Hindlimb muscle (tissue), 1 donor: ENCODE measurements at places on chromosomes 4 and X.

- DNase-seq = no peak
Measured at GRCh38 chr4:124083711-124084110, 628.8 kb downstream of the ANKRD50 start.

GRCh38 chr4:41887821-41888686 is 47.2 kb upstream of the TMEM33 start:
- peak; percentile 37 for DNase-seq

- DNase-seq = peak; percentile 88
Measured at GRCh38 chr4:121696170-121696580, 605 bp downstream of the ANXA5 start.

DNA sequence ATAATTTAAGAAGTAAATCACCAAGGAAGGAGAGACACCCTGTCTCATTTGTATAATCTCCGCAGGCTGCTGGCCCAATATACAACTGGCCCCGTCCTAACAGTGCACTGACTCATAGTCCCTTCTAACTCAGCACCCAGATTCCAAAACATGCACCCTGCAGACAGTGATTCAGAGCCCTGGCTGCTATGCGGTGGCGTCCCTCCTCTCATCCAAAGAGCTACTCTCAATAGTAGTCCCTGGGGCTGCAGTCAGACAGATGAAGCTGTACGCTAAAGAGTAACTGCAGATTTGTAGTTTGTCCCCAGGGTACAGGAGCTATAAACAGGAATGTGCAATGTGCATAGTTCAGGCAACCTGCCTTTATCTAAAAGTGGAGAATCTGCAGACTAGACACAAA is 23.0 kb downstream of the GABRA3 start:
- DNase-seq = no peak

DNA sequence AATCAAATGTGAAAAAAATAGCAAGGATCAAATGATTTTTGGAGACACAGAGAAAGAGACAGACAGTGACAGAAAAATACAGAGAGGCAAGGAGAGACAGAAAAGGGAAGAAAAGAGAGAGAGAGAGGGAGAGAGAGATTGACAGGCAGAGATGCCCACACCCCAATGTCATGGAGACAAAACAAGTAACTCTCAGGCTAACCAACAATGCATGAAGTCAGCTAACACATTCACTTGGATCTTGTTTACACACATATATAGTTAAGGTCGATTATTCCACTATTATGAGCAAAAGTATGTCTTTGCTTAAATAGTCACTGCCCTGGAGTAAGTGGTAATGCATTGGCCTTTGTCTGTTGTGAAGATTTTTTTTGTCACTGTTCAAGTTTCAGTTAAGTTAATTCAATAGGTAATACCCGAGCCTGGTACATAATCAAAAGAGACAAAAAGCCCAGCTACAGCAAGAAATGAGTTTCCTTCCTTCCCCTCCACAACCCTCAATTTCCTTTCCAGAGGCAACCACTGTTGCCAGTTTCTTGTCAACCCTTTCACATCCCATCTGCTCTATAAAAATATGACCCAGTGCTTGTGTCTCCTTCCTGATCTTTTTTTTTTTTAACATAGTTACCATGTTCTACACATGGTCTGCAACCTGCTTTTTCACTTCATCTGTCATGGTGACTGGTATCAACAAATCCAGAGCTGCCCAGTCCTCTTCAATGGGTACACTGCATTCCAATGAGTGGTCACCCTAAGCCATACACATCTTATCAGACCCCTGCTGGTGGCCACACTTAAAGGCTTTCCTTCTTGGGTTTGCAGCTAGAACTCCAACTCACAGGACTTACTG is 52.1 kb downstream of the PROM1 start:
- no peak for DNase-seq

DNA sequence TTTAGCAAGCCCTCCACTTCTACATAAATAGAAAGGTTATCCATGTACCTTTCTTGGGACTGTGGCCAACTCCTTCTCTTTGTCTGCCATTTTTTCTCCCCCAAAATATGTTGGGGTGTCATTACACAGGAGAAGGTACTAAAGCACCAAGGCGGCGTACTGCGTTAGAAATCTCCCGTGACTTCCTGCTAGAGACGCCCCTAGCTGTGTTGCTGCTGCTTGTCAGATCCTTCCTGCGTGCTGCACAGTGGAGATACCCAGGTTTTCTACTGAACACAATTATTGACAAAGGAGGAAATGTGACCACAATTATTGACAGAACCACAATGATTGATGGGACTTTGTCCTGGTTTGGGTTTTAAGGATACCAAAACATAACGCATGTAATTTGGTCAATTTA is 97.7 kb downstream of the EFHC2 start:
- DNase-seq = no peak

DNA sequence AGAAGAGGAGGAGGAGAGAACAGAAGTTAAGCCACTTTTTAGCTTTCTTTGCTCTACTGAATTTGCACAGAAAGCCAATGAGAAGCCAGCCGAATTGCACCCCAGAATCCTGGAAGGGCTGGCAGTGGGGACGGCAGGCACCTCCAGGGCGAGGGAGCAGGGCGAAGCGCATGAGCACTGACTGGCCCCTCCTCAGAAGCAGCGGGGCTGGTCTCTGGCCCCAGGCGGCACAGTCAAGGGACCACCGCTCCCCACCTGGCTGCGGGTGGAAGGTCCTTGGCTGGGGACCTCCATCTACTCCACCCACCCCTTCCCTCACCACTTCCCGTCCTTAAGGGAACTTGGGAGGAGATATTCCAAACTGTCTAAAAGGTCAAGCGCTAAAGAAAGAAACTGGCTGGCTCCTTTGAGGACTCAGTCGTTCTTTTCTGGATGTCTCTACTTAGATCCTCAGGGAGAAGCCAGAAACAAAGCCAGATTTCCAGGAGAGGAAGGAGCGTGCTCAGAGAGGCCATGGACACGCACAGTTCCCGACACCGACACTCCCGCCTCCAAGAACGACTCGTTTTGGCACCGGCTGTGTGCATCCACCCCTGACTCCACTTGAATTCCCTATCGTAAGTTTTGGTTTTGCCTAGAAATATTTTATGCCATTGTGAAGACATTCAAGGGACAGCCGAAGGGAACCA is 59.5 kb upstream of the CRMP1 start:
- DNase-seq = no peak

- no peak for DNase-seq
Measured at GRCh38 chrX:153974003-153974725, 1.6 kb downstream of the TMEM187 start.

DNA sequence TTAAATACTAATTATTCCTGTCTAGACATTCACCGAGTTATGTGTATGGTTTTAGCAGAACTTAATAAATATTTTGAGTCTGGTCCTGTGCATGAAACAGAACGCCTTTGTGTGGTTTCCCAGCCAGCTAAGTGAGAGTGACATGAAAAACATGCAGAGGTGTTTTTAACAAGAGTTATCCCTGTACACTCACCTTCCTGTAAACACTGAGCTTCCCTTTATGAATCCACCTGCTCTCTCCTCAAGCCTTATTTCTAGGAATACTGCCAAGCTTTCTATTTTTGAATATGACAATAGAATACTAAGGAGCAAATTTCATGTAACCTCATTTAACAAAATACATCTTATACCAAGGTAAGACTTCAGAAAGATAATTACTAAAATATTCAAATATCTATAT is 270.3 kb upstream of the CTSO start:
- no peak for DNase-seq

GRCh38 chr4:81106150-81106549 is 75.6 kb downstream of the BMP3 start:
- no peak for DNase-seq

DNA sequence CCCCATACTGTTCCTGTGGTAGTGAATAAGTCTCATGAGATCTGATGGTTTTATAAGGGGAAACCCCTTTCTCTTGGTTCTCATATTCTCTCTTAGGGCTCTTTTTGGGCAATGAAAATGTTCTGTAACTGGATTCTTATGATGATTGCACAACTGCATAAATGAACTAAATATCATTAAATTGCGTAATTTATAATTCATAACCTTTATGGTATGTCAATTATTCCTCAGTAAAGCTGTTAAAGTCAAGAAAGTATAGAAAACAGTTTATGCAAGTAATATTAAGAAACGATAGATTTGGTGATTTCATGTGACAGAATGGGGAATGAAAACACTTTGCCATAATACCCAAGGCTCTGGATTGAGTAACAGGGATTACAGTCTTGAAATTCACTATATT is 33.5 kb upstream of the SPANXD start:
- DNase-seq = no peak

- DNase-seq = no peak
Measured at GRCh38 chr4:54005475-54005874, 58.9 kb downstream of the CHIC2 start.

- no peak for DNase-seq
Measured at GRCh38 chr4:38920677-38921076, 53.1 kb downstream of the FAM114A1 start.

DNA sequence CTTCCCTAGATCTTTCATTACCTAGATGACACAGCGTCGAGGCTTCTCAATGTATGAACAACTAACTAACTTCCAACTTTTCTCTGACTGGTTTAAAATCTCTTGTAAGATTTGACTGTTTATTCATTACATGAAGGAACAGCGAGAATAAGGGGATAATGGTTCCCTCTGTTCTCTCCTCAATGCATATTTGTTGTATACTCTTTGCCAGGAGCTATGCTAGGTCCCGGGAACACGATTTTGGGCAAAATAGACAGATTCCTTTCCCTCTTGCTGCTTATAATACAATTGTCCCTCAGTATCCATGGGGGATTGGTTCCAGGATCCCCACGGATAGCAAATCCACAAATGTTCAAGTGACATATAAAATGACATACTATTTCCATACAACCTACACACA is 1020.0 kb downstream of the DMD start:
- DNase-seq = no peak

DNA sequence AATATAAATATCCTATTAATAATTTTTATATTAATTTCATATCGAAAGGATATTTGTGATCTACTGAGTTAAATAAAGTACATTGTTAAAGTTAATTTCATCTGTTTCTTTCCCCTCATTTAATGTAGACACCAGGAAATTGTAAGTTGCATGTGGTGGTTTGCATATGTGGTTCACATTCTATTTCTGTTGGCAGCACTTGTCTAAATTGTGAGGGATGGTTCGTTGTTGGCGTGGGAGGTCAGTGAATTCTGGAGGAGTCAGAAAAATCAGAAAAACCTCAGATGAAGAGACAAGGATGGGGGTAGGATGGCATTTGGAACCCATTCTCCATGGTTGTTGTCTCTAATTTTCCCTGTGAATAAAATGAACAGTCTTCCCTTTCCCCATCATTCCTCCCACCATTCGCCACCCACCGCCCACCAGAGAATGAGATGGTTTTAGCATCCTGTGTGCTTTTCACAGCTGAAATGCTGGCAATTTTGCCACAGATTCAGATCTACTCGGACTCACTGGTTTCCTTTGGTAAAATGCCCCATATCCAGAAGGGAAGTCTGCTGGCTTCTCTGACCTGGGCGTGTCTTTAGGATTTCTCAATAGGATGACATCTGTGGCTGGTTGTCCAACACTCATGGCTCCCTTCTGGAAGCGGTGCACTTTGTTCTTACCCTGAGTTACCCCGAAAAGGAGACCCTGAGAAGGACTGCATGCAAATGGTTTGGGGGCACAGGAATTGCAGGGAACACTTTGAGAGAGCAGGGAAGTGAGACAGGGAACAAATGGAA is 52.3 kb downstream of the LGI2 start:
- no peak for DNase-seq

GRCh38 chrX:79153348-79153747 is 8.9 kb downstream of the GPR174 start:
- DNase-seq = no peak

GRCh38 chrX:97389761-97390192 is 506.1 kb downstream of the RPA4 start:
- DNase-seq = no peak

DNA sequence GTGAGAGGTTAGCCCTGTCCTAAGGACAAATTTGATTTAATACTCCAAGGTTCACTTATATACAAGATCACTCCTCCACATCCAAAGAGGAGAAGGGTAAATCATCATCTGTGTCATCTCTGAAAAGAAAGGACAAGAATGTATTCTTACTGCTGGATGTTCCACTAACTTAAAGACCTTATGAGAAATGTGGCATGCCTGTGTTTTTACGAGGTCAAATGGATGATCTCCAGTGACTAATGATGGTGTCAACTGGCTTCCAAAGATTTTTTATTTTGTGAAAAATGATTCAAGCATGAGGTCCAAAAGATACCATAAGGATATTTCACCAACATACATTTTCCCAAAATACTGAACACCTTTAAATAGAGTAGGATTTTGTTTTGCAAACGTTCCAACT is 143.4 kb downstream of the PTCHD1 start:
- DNase-seq = no peak

DNA sequence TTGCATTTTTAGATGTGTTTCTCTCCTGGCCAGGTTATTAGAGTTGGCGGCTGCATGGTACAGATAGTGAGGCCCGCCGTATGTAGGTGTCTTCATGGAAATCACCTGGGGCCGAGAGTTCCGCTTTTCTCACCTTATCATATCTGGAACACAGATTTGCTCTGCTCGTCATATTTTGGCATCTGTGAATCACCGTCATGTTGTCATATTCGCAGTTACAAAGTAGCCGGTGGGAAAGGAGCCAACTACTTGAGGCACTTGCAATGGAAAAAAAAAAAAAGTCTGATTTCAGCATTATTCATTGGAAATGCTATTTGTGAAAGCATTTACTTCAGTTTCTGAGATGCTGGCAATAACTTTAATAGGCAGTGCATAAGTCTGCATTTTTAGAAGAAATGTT is 1715.2 kb upstream of the TENM3 start:
- peak; percentile 50 for DNase-seq

DNA sequence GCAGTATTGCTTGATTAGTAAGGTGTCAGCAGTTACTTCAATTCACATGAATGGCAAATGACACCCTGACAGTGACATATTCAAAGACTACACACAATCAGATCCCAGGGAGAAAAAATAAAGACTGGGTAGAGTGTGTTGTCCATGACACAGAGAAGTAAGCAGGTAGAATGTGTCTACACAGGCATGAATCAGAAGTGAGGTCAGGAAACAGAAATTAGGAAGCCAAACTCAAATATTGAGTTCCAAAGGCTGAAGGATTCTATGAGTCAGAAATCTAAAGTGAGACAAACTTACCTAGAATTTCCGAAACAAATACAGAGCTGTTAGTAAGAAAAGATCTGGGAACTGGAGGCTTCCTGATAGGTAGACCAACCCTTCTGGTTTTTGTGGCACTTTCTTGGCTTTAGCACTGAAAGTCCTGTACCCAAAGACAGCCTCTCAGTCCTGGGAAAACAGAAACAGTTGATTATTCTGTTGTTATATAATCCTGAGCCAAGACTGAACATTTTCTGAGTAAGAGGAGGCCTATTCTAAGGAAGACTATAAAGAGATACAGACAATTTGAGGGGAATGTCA is 24.3 kb upstream of the GLRA2 start:
- no peak for DNase-seq

DNA sequence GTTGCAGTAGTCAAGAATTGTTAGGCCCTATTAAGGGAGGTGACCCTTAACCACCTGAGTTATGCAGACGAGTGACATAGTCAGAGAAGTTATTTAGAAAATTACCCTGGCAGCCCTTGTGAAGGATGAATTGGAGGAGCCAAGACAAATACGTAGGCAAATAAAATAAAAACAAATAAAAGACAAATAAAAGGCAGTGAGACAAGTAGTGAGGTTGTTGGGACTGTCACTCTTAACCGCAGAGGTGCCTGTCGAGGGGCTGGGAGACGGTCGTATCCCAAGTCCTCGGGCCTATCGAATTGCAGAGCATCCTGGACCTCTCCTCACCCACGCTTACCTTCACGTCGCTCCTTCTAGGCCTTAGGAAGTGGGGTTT is 58.0 kb upstream of the ZC4H2 start:
- no peak for DNase-seq
